ENCODE measurements at places on chromosomes 16 and 17.

- no peak for DNase-seq
Measured at GRCh38 chr16:86321491-86321890, 188.8 kb upstream of the FOXF1 start.

GRCh38 chr16:73171380-73171779, 123.5 kb upstream of the ZFHX3 start:
- DNase-seq = no peak

- DNase-seq = no peak
Measured at GRCh38 chr17:69593351-69593715, 178.8 kb downstream of the MAP2K6 start.

DNA sequence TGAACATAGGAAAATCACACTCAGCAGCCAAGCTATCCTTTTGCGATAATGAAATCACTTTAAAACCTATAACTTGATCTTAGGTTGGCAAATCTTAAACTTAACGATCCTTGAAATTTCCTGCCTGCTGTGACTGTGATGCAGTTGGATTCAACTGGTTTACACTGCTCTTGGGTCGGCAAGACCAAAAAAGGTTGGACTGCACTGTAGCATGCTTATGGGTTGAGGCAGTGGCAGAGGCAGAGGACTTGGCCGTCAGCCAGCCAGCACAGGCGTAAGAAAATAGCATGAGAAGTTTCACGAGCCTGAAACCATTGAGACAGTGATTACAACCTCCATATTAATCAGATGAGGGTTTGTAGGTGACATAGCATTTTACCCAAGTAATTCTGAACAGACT, 21.4 kb downstream of the WSB1 start:
- DNase-seq = no peak

DNA sequence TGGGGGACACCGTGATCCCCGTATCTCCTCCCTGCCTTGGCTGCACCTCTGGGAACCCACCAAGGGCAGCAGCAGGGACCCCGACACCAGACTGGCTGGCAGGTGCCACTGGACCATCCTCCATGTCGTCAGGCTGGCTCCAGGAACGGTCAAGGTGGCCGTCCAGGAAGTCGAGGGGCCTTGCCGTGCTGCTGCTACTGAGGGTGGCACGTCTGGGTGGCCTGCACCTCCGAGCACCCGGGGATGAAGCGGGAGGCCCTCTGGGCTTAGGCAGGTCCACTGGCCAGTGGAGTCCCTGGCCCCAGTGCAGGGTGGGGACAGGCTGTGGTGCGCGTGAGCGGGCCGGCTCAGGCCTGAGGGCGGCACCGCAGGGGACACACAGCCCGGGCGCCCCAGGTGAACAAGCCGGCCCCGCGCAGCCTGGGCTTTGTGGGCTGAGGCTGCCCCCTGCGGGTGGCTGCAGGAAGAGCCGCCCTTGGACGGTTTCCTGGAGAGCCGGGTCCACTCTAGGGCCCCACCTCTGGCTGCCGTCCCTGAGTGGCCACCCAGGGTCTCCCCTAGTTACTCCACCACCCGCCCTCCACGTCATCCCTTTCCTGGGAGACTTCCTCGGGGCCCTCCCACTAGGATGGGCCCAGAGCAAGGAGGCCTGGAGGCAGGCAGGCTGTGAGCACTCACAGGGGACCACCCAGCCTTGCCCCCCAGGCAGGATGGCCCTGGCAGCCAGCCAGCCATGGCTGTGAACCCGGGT, 42.8 kb upstream of the ZC3H18 start:
- no peak for DNase-seq

Measured in occipital lobe (tissue), 3 donors.